ENCODE measurements at places on chromosomes 5 and 9.
A peak's percentile ranks its signal among the peaks of the same experiment; 100 is the strongest.

DNA sequence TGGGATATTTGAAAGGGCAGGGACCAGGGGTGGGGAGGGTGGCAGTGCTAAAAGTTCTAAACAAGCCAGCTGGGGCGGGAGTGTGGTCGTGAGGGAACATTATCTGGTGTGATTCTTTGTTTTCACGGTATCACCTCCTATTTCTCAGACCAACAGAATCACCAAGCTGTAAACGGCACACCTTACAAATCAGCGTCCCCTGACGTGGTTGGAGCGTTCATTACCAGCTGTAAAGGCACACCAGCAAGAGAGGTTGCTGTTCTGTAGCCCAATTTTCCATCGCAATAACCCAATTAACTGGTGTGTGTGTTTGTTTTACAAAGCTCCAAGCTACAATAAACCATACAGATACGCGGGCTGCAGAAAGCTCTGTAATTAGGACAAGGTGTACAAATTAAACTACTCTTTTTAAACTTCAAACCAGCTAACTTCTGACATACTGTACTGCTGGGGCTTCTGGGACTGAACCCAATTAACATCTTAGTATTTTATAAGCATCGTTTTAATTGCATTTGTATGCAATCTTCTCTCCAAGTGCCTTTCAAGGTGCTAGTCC, 303.6 kb upstream of the CLINT1 start:
- no peak for DNase-seq

GRCh38 chr5:34547300-34548085, 108.6 kb upstream of the RAI14 start:
- DNase-seq, result no peak

DNA sequence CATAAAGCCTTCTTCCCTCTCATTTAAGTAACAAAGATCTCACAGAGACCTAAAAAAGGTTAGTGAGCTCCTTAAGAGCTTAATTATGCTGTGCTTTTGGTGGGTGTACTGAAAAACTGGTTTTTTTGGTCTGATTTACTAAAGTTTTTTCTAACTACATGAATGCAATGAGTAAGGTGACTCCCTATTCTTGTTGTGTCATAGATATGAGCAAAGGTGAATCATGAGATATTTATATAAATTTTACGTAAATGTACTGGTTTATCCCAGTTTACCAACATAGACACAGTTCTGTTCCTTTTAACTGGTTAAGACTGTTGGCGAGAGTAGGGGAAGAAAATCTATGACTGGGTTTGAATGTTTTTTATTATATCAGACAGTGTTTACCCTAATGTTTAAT, 250.5 kb downstream of the NR2F1-AS1 start:
- no peak for DNase-seq

DNA sequence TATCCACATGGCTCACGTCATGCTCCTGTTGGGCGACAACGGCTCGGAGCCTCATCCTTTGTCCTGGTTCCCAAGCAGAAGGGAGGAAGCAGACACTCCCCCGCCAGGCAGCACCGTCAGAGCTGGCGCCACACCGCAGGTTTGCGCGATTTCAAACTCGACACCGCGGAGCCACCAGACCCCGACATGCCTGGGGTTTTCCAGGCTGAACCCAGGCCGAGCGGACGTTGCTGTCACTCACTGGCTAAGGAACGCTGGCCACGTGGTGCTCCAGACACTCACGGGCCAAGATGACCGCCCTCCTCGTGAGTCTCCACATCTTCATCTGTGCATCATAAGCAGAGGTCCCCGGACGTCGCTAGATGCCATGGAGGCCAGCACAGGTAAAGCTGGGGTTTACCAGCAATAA, 9.0 kb downstream of the TERT start:
- no peak for DNase-seq

- DNase-seq, result no peak
Measured at GRCh38 chr9:33375841-33376321, 26.5 kb downstream of the AQP7 start.

- DNase-seq, result no peak
Measured at GRCh38 chr5:167870055-167870454, 421.4 kb upstream of the WWC1 start.

GRCh38 chr5:97192580-97193354, 9.7 kb upstream of the RIOK2 start:
- DNase-seq, result no peak

- no peak for DNase-seq
Measured at GRCh38 chr9:21392270-21392669, 7.1 kb upstream of the IFNA2 start.

- no peak for DNase-seq
Measured at GRCh38 chr9:112530751-112531205, 44.2 kb downstream of the KIAA1958 start.

DNA sequence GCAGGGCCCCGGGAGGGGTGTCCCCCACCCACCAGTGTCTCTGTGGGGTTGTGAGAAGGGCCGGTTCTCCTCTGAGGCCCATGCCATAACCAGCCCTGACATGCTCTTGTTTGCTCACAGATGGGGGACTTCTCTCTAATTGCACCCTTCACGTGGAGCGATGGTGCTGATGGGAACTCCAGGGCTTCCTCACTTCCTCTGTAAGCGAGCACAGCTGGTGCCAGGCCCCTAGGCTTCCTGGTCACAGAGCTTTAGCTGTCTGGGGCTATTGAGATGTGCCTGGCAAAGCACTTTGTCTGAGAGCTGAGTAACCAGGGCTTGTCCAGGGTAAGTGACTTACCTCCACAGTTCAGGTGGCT, 36.4 kb downstream of the PHF2 start:
- DNase-seq, result no peak

GRCh38 chr9:86163503-86163902, 64.1 kb upstream of the GOLM1 start:
- DNase-seq, result no peak

GRCh38 chr9:104850786-104851545, 77.0 kb downstream of the ABCA1 start:
- DNase-seq, result no peak

DNA sequence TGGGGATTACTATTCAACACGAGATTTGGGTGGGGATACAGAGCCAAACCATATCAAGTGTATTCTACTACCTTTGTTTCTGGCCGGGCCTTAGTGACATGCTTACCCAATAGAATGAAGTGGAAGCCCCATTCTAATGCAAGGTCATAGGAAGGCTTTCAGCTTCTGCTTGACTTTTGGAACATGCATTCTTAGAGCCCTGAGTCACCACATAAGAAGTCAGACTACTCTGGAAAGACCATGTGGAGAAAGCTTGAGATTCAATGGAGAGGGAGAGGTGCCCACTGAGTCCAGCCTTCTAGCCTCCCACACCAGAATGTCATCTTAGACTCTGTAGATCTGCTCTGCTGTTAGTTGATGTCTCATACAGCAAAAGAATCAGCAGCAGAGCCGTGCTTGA, 155.7 kb upstream of the FBN2 start:
- DNase-seq, result no peak

DNA sequence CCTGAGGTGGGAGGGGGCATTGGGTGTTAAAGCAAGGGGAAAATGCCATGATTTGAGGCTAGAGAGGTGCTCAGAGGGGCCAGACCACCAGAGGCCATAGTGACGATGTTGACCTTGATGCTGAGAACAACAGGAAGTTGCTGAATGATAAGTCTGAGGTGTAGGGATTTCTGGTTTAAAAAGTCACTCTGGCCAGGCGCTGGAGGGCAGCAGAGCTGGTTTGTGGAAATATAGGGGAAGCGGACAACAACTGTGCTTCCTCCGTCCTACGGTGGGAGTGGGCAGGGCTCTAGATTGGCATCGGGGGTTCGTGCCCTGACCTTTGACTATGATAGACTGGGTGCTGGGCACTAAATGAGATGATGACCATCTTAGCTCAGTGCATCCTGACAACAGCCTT, 44.7 kb downstream of the STOM start:
- no peak for DNase-seq

DNA sequence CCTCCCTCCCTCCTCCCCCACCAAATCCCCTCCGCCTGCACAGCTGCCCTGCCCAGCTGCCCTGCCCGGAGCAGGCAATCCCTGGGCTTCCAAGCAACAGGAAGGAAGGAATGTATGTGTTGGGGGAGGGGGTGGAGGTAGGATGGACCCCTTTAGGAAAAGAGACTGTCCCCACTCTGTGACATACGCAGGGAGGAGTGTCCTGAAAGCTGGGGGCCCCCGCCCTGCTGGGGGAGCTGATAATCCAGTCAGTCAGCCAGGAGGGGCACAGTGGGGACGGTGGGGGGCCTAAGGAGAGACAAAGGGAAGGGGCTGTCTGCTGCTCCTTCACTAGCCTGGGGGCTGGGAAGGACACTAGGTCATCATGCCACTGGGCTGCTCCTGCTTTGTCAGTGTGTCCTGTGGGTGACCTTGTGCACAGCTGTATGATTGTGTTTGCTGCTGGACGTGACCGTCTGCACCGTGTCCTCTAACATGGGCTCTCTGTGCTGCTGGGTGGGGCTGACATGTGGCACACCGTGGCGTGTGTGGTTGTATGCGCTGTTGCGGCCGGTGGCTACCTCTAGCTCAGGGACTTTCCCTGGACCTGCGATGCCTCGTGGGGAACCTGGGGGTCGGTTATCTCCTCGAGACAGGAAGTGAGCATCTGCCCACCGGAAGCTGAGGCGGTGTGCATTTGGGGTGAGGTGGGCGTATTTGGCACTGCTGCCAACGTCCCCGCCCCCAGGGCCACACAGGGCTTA, 3.0 kb downstream of the N4BP3 start:
- DNase-seq, result no peak

GRCh38 chr9:37727013-37727412, 26.6 kb upstream of the TRMT10B start:
- no peak for DNase-seq

- DNase-seq, result no peak
Measured at GRCh38 chr5:134138416-134139376, 24.2 kb downstream of the TCF7 start.

DNA sequence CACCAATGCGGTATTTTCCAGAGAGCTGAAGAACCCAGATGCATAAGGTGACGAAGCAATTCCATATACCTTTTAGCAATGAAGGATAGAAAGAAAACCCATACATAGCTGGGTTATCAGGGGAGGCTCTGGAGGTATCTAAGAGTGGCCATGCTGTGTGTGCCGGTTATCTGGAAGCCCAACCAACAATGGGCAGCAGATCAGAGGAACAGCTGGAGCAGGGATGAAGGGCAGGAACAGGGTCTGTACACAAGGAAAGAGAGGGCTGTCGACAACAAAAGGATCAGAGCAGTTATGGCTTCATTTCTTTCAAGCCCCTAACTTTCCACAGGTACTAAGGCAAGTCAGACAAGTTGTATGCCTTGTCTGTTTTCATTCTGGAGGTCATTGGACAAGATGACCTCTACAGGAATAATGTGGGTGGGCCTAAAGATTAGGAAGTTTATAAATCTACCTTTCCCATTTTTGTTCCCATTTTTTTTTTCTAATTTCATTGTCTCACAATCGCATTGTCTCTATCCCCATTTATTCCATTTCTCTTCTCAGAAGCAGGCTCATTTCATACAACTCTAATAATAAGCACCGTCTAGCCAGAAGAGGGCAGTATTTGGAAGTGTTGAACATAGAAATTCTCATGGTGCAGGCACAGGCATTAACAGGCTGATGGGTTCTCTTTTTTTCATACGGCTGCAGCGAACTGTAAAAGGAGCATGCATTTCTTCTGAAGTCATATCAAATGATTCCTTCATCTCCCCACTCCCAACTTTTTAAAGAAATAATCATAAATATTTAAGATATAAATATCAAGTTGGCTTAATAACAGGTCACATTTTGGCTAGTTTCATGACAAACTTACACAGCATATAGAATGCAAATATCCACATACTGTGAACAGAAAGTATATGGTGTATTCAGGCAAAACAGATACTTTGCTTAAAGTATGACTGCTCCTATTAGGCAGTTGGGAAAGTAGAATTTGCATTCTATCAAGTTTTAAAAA, 63.5 kb downstream of the ZNF474 start:
- DNase-seq, result peak; percentile 61
